ENCODE measurements at places on chromosomes 13 and 19. TPM values are rescaled to one million over a fixed set of nuclear protein-coding genes. Genes with fewer than 3 reads are reported as not detected.

The PODNL1 gene
- total RNA-seq = not detected

The NACC1 gene
- total RNA-seq = 60.5 TPM

The CEACAM8 gene
- total RNA-seq = 0.61 TPM

The SERP2 gene
- total RNA-seq = not detected

The INSR gene
- 10.7 TPM for total RNA-seq

The LRRC8E gene
- 0.49 TPM for total RNA-seq

GRCh38 chr19:54137699-54138488 lies at the start of gene CNOT3:
CNOT3 (plus strand) TSS chr19:54137762; CDS start chr19:54142979, 5,217 bp downstream.
- no peak for DNase-seq

DNA sequence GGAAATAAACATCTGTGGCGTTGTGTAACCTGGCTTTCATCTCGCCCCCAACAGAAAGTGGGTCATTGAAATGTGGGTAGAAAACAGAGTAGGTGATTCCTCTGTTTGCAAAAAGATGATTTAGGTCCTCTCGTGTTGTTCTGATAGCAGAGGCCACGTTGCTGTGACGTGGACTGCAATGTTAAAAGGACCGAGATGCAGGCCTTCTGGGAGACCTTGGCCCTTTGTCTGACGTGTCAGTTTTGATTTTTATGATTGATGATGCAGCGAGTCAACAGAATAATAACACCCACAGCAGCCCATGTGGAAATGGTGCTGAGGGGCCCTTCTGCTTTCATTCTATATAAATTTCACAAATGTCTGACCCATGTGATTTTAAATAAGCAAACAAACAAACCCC lies 68.9 kb downstream of the FGF9 start:
- DNase-seq = no peak

- DNase-seq = no peak
These were observed 112.5 kb downstream of the MYO16 start for GRCh38 chr13:108741930-108742329.

DNA sequence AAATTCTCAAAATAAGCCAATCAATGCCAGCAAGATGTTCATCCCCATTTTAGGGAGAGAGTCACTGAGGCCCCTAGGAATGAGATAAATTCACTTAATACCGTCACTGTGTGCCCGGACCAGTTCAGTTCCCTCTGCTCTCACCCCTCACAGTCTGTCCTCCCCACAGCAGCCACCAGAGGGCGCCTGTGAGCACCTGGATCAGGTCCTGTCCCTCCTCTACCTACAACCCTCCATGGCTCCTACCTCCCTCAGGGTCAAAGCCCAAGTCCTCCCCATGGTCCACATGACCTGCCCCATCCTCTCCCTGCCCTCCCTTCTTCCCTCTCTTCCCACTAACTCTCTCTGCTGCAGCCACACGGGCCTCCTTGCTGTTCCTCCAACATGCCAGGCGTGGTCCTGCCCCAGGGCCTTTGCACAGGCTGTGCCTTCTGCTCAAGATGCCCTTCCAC lies 42.0 kb upstream of the NFIC start:
- DNase-seq = no peak

DNA sequence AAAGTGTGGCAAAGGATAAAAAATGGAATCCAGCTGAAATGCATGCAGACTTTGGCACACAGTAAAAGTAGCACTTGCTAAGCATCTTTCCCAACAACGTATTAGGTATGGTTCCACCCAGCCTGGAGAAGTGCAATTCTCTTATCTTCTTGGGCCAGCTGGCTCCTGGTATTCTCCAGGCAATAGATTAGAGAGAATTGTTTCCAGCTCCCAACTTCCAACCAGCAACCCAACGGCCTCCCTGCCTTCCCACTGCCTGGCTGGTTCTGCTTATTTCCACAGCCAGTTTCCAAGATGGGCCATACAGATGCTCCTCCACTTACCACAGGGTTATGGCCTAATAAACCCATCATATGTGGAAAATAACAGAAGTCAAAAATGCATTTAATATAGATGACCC lies 133.4 kb downstream of the OXGR1 start:
- DNase-seq = no peak

DNA sequence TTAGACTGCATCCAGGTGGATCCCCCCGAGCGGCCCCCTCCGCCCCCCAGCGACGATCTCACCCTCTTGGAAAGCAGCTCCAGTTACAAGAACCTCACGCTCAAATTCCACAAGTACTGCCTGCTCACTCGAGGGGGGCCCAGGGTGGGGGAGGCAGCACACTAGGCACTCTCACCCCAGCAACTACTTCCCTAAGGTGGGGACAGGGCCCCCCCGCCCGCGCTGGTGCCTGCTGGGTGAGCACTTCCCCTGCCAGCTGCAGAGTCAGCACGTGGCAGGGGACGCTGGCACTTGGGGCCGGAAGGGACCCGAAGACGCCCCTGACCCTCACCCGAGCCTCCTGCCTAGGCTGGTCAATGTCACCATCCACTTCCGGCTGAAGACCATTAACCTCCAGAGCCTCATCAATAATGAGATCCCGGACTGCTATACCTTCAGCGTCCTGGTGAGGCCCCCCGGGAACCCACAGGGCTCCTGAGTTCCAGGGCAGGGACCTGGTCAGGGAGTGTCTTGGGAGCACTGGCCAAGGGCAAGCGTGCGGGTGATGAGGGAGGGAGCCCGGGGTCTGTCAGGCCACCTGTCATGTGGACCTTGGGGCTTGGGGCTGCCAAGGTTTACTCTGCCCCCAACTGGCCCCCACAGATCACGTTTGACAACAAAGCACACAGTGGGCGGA lies 5.2 kb downstream of the MCOLN1 start:
- no peak for DNase-seq

- DNase-seq = no peak
These were observed 35.6 kb upstream of the NANOS3 start for GRCh38 chr19:13841086-13841961.

- no peak for DNase-seq
These were observed 50.2 kb downstream of the PEPD start for GRCh38 chr19:33471111-33471996.

- DNase-seq = no peak
These were observed 1.6 kb downstream of the BCAM start for GRCh38 chr19:44810234-44811121.

- DNase-seq = no peak
These were observed 3.0 kb downstream of the SIGLEC9 start for GRCh38 chr19:51127755-51128154.

DNA sequence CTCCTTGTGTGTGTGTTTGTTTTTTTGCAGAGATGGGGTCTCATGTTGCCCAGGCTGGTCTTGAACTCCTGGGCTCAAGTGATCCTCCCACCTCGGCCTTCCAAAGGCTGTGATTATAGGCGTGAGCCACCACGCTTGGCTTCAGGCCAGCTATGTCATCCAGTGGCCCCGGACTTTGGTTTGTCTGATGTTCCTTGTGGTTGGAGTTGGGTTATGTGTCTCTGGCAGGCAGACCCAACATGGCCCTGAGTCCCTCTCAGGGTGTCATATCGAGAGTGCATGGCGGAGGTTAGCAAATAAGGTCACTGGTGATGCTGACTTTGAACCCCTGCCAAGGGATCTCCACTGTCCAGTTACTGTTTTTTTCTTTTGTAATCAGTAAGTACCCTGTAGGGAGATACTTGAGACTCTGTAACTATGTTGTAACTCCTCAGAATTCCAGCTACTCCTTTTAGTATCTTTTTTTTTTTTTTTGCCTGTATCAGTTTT lies 37.3 kb downstream of the SMARCA4 start:
- no peak for DNase-seq

DNA sequence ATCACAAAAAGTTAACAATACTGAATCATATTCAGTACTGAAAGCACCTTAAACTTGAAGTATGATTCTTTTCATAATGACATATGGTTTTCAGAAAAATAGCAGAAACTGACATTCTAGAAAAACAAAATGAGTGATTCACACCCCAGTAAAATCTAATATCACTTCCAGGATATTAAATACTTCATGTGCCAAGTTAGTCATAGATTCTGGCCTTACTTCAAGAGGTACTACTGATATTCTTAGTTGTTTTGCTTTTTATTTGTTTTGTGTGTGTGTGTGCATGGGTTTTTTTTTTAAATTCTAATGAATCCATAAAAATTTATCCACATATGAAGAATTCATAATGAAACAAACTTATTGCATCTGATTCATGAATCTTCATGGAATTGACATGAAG lies 207.9 kb upstream of the UFM1 start:
- DNase-seq = no peak

- no peak for DNase-seq
These were observed 17.6 kb downstream of the EMP3 start for GRCh38 chr19:48342841-48343540.

All from G401 (cell line).